ENCODE measurements at places on chromosomes 3 and 15.

- no peak for DNase-seq
- no peak overlapping the region for H3K4me3 ChIP-seq
- H3K4me1 ChIP-seq: no peaks in the 10 kb centered on the region
- no peaks in the 10 kb centered on the region for H3K36me3 ChIP-seq
These were observed 13.4 kb upstream of the ITGA11 start for GRCh38 chr15:68445351-68445750.

- H3K4me3 ChIP-seq: no peak overlapping the region
- DNase-seq: no peak
- no peaks in the 10 kb centered on the region for H3K36me3 ChIP-seq
- H3K27me3 ChIP-seq: no peaks in the 10 kb centered on the region
- no peaks in the 10 kb centered on the region for H3K4me1 ChIP-seq
- H3K27ac ChIP-seq: no peak overlapping the region
These were observed 53.2 kb downstream of the RPL22L1 start for GRCh38 chr3:170816841-170817240.

GRCh38 chr3:30299674-30300385, 306.6 kb upstream of the TGFBR2 start:
- H3K4me1 ChIP-seq: no peaks in the 10 kb centered on the region
- H3K27me3 ChIP-seq: no peaks in the 10 kb centered on the region
- H3K27ac ChIP-seq: no peak overlapping the region
- no peaks in the 10 kb centered on the region for H3K36me3 ChIP-seq
- DNase-seq: peak; percentile 95

GRCh38 chr3:59133311-59133710, 83.5 kb upstream of the CFAP20DC start:
- no peaks in the 10 kb centered on the region for H3K36me3 ChIP-seq
- no peaks in the 10 kb centered on the region for H3K4me1 ChIP-seq
- no peak overlapping the region for H3K27ac ChIP-seq
- H3K27me3 ChIP-seq: no peaks in the 10 kb centered on the region

GRCh38 chr3:156478891-156479290, 76.0 kb downstream of the SSR3 start:
- no peaks in the 10 kb centered on the region for H3K4me1 ChIP-seq
- no peak for DNase-seq
- no peak overlapping the region for H3K27ac ChIP-seq
- no peak overlapping the region for H3K4me3 ChIP-seq

GRCh38 chr3:16998236-16998923, 113.6 kb downstream of the PLCL2 start:
- no peak for DNase-seq
- no peak overlapping the region for H3K4me3 ChIP-seq
- H3K4me1 ChIP-seq: peaks cover 2% of the 10 kb centered on the region
- H3K36me3 ChIP-seq: no peaks in the 10 kb centered on the region
- H3K27me3 ChIP-seq: no peaks in the 10 kb centered on the region

GRCh38 chr15:40846841-40847222, 3.0 kb downstream of the SPINT1 start:
- peaks cover 18% of the 10 kb centered on the region for H3K36me3 ChIP-seq
- no peak for DNase-seq
- H3K4me1 ChIP-seq: peaks cover 20% of the 10 kb centered on the region
- H3K27ac ChIP-seq: peak overlapping the region; percentile 84
- H3K27me3 ChIP-seq: no peaks in the 10 kb centered on the region

DNA sequence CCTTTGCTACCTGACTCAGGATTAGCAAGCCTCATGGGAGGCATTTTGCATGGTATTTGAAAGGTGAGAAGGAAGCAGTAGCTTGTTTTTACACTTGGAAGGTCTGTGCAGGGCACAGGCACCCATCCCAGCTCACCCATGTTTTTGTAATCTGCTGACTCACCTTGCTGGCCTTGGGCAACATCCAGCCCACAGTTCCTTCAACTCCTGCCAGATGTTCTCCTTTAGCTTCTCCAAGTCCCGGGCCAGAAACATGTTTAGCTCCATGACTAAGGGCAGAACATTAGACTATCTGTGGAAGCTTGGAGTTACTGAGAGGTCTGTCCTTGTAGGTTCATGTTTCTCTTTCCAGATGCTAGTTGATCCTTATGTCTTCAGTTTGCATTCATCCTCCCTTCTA, 12.4 kb upstream of the ZNF770 start:
- peak; percentile 82 for DNase-seq
- H3K27ac ChIP-seq: no peak overlapping the region
- H3K4me3 ChIP-seq: no peak overlapping the region
- no peaks in the 10 kb centered on the region for H3K27me3 ChIP-seq
- H3K36me3 ChIP-seq: no peaks in the 10 kb centered on the region
- no peaks in the 10 kb centered on the region for H3K4me1 ChIP-seq

GRCh38 chr3:112365035-112365434, 32.1 kb downstream of the CD200 start:
- H3K27ac ChIP-seq: peak overlapping the region; percentile 44
- no peaks in the 10 kb centered on the region for H3K36me3 ChIP-seq
- no peaks in the 10 kb centered on the region for H3K27me3 ChIP-seq

DNA sequence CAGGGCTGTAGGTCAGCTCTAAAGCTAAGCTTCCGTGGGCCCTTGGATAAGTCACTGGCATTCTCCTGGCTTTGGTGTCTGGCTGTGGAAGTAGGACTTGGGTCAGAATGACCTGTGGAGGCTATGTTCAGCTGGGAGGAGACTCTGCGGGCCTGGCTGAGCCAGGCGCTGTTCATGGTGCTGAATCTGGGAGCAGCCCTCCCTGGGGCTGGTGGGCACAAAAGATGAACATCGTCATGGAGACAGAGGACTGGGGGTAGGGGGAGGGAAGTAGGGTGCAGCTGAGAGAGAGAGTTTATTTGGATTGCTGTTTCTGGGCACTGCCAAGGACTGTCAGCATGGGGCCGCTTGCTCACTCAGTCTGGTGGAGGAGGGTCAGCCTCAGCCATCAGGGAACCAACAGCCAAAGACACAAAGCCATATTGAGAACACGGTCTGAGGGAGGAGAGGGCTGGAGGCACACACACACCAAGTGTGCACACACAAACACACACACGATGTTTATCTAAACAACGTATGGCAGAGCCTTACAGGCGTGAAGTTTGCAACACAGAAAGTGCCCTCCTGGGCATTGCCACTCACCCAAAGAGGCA, 120.7 kb upstream of the LINGO1 start:
- DNase-seq: peak; percentile 46
- no peaks in the 10 kb centered on the region for H3K27me3 ChIP-seq
- H3K4me1 ChIP-seq: no peaks in the 10 kb centered on the region

DNA sequence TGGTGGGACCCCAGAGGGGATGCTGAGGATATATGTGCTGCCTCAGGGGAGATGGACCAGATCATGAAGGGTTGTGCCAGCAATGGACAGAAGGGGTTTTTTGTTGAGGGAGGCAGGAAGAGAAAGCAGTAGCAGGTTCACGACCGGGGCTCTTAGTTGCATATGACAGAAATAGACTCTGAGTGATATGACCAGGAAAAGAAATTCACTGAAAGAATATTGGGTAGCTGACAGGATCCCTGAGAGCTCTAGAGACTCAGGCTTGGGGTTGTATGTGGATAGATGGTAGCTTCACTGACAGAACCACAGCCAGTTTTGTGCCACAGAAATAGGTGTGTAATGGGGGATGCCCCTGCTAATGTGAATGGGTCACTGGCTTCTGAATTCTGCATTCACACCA, 241.6 kb downstream of the ZNF621 start:
- no peak for DNase-seq
- H3K27me3 ChIP-seq: no peaks in the 10 kb centered on the region
- H3K27ac ChIP-seq: no peak overlapping the region
- no peak overlapping the region for H3K4me3 ChIP-seq
- H3K36me3 ChIP-seq: no peaks in the 10 kb centered on the region
- H3K4me1 ChIP-seq: no peaks in the 10 kb centered on the region

Measured in trophoblast cell (in vitro differentiated cells and primary cell).